ENCODE measurements at places on chromosomes 4 and X.

DNA sequence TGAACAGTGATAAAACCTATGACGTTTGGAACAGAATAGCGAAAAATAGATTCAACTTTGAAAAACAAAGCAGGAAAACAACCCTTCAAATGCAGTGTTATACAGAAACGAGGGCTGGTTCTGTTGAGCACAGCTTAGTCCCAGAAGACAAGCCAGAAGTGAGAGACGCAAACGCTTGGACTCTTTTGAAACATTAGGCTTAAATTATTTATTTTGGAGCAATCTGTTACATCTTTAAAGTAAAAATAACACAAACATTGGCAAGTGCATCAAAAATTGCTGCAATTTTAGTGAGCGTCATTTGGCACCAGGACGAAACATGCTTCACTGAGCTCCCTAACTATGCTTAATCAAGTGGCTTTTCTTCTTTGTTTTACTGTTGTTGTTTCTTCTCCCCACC is 63.5 kb downstream of the ENPP6 start:
- no peak for DNase-seq

DNA sequence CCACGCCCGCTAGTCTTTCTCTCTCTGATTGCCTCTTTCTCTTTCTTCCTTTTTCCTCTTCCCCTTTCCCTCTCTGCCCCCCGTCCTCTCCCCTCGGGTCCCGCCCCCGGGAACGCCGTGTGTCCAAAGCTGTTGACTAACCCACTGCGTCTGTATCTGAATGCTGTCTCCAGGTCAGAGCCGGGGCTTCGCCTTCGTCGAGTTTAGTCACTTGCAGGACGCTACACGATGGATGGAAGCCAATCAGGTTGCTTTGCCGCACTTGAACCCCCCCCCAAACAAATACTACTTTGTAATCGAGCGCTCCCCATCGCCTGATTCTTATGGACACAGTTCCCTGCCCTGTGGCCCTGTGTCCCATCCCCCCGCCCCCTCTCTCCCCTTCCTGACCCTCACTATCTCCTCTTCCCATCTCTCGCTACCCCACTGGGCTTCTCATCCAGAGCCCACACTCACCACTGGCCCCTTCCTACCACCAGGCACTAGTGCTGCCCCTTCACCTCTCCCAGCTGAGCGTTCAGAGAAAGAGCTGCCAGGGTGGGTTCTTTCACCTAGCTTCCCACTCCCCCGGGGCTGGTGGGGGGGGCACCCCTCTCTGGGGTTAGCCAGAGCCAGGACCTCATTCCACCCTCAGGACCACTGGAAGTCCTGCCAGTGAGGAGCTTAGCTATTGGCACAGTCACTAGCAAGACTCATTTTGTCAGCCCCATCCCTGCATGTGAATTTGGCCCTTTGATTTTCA is 18.6 kb upstream of the UBA1 start:
- DNase-seq: no peak

DNA sequence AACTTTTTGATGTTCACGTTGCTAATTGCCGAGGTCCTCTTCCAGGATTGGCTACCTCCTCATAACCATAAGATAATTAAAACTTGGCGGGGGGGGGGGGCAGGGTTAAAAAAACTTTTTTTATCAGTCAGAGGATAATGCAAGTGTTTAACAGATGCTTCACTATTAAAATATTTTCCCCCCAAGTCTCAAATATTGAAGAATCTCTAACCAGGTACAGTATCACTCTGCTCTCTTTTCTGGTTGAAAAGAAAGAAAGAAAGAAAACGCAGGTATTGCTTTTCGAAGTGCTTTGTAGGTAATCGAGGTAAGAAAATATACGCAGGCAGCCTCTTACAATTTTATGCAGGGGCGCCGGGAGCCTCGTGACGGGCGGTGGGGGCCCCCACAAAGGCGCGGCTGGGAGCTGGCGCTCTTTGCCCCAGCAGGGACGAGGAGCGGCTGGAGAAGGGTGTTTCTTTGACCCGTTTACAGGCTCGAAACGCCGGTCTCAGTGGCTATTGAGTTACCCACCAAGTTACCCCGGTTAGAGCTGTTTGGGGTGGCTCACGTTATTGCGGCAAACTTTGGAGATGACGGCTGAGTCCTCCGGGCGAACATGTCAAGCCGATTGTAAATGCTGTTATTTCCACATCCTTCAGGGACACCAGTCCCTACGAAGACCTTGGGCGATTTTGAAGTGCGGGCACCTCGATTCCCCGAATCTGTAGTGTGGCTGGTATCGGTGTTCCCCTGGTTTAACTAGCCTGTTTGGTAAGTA is 477 bp upstream of the HAND2 start:
- DNase-seq: no peak

DNA sequence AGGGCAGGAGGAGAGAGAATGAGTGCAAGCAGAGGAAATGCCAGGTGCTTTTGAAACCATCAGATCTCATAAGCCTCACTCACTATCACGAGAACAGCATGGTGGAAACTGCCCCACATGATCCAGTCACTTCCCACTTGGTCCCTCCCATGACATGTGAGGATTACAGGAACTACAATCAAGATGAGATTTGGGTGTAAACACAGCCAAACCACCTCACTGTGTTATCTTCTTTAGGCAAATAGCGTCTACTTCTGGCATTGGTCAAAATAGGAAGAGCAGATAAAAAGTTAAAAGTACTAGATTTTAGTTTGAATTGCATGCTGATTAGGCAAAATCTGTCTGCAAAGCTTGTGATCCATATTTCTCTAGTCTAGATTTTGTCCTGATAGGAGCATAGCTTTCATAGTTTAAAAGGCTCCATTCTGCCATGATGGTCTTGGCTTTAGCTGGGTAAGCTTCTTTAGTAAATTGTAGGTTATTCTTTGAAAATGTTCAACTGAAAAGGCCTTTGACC is 267.5 kb downstream of the NKX6-1 start:
- no peak for DNase-seq

DNA sequence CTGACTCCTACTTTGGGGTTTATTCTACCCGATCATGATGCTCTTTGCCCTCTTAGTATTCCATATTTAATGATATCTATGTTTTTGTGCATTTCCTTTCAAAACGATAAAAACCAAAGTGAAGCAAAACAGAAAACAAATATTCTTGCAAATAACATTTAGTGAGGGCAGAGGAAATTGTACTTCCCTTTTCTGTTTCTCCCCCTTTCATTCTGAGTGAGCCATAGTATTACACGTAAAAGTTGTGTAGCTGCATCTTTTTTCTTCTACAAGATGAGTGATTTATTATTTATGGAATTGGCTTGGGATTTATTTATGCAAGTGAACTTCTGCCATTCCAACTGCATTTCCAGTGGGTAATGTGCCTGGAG is 109.9 kb downstream of the AFF2 start:
- DNase-seq: no peak

DNA sequence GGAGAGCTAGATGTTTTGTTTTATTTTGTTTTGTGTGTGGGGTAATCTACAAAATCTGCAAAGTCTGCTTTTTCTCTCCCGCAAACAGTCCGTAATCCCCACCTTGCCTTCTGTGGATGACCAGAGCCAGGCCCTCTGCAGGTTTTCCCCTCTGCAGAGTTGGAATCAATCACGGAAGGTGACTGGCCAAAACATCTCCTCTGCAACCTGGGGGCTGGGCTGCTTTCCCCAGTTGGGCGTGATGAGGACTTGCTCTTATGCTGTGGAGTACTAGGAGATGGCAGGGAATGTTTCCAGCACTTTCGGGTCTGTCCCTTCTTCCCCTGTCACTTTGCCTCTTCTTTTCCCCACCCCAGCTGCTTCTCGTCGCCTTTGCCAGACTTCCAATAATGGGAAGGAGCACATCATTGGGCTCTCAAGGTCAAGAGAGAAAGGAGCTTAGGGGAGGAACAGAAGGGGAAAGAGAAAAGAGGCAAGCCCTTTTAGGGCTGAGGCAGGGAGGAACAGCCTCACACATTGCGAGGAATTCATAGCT is 1.1 kb downstream of the TMEM35A start:
- no peak for DNase-seq

DNA sequence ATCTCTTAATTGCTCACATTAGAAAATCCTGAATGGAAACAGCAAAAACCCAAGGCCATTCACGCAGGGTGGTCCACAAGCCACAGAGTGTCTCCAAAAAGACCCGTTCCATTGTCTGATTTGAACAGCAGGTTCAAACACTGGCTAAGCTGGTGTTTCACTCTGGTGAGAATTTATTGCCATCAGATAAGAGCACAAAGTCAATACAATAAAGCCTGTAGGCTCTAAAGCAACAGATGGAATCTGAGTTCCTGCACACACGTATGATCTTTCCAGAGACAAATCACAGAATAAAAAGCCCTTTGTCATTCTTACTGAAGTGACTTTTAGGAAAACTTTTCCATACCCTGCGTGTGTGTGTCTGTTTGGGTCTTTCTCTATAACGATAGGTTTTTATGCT is 5.1 kb upstream of the SFRP2 start:
- DNase-seq: no peak

DNA sequence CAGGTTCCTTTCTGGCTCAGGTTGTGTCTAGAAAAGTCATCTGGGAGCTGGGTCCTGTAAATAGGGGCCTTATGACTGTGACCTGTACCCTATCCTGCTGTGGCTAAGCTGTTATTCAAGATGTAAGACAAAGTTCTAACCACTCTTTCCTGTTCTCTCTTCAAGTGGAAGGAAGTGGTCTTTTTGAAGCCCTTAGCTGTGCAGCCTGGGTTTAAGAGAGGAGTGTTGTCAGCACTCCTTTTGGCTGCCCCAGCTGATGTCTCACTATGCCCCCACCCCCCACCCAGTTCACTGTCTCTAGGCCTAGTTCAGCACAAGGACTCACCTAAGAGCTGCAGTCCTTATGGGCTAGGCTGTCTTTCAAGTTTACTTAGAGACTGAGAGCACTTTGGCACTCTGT is 1069.5 kb downstream of the FAM133A start:
- DNase-seq: no peak

GRCh38 chrX:40391662-40392061 is 189.1 kb upstream of the ATP6AP2 start:
- no peak for DNase-seq

DNA sequence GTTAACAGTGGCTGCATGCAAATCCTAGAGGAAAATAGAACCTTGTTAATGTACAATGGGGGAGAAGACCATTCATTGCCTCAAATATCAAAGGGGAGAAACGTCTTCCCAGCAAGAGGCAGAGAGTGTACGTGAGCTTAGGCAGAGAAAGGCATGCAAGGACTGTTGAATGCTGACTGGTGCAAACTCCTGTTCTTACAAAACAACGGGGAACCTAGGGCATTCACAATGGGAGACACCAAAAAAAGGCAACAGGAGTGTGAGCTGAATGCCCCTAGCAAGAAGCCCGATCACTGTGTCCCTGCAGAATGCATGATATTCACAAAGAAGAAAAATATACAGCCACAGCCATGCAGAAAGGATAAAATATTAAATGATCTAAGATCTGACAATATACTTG is 184.9 kb downstream of the NSUN7 start:
- DNase-seq: no peak

DNA sequence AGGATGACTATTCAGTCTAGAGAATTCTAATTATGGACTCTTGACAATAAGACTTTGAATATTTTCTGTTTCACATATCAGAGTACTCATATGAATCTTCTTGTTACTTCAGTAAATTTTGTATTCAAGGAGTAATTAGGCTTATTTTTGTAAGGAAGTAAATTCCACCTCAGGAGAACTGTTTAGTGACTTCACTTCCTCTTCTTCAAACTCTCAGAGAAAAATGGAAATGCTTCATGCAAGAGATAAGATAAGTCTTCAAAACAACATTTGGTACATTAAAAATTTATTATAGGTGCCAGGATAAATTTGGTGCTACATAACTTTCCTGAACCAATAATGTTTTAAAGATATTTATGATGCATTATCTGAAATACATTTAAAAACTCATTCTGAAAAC is 1421.9 kb downstream of the PCDH7 start:
- DNase-seq: no peak

- no peak for DNase-seq
Measured at GRCh38 chrX:8988446-8988845, 45.5 kb downstream of the FAM9B start.

- DNase-seq: peak; percentile 89
Measured at GRCh38 chrX:129781134-129781672, 1.5 kb downstream of the SASH3 start.

DNA sequence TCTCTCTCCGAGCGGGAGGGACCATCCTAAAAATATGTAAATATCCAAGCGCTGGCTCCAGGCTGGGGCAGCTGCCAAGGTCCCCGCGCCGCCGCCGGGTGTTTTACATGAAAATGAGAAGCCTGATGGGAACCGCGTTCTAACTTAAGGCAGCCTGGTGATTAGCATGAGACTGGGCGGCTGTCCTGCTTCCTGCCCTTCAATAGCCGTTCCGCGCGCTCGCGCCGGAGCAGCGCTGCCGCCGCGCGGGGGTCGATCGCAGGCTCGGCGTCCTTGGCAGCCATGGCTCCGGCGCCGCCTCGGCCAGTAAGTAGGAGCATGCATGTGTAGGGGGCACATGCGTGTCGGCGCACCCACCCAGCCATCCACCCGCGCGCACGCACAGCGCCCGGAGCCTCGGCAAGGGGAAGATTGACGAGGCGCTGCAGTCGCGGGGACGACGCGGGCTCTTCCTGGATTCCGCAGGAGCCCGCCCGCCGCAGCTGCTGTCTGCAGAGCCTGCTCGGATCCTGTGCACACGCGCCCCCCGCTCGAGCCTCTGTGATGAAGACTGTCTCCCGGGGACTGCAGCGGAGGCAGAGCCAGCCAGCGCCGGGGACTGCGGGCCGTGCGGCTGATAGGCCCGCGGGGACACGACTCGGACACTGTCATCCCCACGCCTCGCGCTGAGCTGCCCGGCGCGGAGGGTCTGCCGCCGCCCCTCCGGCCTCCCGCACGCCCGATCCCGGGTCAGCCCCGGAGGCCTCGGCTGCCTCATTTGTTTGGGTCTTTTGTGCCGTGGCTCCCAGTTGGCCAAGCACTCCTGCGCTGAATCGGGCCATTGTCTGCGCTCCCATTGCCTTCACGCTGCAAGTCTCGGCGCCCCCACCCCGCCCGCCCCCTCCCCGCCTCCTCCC is 734 bp downstream of the STOX2 start:
- DNase-seq: no peak

DNA sequence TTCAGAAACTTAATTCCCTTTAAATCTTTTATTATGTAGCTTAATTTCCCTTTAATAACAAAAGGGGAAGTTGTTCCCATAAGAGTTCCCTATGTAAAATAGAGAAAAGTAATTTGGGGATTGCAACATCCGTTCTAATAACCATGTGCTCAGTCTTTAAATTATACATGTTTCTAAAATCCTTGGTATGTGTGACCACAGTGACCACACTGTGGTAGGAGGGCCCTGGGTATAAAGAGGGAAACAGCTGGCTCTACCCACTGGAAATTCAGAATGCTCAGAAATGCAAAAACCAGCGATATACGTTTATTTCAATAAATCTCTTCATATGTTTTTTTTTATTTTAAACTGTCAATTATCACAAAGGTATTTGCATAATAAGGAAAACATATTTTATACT is 219.1 kb downstream of the FGF13 start:
- no peak for DNase-seq

DNA sequence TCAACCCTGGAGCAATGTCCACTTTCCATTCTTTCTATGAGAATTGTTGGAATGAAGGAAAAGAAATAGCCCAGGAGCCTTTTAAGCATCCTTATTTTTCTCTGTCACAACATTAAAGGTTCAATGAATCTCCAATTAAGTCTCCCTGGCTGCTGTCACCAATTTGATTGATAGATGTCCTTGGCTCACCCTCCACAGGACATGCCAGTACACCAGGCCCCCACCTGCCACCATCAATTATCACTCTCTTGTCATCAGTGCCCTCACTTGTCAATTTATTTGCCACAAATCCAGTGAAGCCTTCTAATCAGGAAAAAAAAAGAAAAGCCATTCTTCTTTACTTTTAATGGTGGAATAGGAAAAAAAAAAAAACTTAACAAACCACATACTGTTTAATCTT is 453.6 kb downstream of the CENPC start:
- DNase-seq: no peak

GRCh38 chr4:127698789-127699200 is 31.4 kb upstream of the SLC25A31 start:
- no peak for DNase-seq
